CD4-positive, alpha-beta T cell treated with Interleukin-15 for 4 hours (primary cell): ENCODE measurements at places on chromosomes 3 and 15.

DNA sequence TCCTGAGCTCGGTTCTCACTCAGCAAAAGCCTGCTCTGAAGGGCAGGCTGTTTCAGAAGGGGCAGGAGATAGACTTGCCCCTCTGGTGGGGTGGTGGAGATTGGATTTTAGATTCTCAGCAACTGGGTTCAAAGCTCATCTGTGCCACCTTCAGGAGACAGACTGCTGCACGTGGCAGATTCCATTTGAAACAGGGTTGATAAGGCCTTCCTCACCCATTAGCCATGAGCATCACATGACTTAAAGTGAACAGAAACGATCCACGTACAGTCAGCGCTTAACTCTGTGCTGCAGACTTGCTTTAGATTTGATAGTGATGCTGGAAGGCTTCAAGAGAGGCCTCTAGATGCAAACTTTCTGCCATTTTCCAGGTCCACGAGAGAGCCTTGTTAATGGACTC is 35.0 kb upstream of the MGLL start:
- DNase-seq = no peak

DNA sequence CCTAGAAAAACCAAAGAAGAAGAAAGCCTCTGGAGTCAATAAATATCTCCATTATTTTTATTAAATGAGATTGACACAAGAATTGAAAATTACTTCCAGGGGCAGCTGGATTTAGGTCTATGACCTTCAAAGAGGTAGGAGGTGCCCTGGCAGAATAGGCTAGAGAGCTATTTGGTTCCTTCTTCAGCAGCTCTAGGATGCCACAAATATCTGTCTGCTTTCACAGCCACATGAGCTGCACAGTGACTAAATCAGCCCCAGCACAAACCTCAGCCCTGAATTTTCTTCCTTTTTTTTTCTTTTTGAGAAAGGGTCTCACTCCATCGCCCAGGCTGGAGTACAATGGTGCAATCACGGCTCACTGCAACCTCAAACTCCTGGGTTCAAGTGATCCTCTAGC is 223.5 kb downstream of the ABHD5 start:
- DNase-seq = no peak

DNA sequence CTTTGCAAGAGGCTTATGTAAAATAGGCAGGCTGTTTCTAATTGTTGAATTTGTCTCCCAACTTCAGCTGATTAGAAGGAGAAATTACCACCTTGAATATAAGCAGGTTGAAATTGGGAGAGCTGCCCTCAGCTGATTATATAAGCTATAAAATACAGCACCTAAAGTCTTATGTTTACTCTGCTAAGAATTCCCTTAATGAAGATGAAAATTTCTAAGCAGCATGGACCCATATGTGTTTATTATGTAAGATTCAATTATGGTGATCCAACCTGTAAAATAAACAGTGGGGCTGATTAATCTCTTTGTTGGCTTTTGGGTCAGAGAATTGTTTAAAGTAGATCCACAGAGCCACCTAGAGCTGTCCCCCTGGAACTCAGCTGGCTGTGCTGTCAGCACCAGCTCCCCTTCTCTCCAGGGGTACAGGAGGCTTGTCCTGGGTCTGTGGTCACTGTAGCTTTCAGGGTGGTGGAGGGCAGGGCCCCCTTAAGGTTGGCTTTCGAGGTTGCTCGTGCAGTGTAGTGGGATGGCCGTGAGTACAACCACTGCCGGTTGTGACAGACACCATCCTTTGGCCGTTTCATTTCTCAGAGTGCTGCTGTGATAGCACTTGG is 9.5 kb downstream of the SLCO3A1 start:
- no peak for DNase-seq

DNA sequence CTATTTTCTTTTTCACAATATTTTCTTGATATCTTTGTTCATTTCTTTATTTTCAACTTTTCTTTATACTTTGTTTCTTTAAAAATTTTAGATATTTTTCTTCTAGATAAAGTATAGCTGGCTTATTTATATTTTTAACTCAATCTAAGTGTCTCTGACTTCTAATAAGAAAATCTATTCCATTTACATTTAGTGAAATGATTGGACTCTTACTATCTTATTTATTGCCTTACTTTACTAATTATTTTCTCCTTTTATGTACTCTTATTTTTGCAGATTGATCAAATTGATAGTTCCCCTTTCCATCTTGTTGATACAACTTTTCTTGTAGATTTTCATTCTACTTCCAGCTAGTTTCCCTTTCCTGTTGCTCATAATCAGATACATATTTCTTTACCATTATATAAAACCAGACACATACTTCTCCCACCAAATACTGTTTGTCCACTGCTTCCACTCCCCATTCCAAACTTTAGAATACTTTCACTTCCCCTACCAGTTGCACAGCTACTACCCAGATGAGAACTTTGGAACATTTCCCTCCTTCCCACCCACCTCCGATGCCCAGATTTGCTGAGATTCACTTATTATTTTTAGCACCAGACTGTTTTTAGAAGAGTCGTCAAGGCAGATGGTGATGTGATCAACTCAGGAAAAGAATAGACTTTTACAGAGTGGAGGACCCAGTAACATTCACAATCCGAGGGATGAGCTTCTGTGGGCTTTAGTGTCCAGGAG is 151.5 kb downstream of the LIPC start:
- no peak for DNase-seq

DNA sequence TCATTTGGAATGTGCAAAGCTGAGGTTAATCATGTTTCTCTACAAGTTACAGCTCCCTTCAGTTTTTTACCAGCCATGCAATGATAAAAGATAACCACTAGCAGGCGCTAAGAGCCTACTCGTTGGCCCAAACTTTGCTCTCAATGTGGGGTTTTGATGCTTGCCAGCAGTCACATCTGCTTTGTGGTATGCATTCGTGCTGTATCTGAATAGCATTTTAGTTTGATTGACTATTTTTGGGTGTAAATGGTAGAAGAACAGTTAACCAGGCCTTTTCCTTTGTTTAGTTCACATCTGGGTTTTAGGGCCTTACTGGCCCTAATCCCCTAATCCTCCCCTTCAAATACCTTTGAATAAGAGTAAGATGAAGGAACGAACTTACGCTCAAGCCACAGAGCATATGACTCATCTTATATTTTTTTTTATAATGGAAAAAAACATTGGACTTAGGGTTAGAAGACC is 4.4 kb upstream of the CLDN11 start:
- peak; percentile 51 for DNase-seq

DNA sequence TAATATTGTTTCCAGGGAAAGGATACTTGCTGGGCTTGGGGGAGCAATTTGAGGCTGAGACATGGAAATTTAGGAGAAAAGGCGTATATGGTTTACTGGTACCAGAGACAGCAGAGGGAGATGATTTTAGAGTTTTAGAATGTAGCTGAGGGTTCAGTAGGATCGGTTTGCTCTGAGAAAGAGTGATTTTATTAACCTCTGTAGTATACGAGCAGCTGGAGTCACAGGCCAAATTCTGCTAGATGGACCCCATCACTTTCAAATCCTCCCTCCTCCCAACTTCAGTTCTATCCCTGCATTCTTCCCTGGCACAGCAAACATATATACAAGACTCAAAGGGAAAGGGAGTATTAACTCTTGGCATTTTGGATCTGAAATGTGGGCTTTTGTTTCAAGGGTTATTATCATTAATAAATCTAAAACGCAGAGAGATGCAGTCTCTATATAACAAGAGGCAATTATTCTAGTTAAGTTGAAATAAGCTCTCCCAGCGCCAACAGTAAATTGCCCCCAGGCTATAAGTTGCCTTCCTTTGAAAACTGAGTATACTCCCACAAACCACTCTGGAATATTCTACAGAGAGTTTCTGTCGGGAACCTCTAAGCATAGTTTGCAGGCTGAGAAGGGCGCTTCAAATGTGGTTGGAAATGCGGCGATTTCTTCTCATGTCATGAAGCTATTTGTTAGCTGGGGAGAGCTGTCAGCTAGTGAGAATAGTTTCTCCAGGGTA is 5.4 kb downstream of the CRABP1 start:
- no peak for DNase-seq

- no peak for DNase-seq
These were observed 15.8 kb downstream of the GRIP2 start for GRCh38 chr3:14524311-14524711.

DNA sequence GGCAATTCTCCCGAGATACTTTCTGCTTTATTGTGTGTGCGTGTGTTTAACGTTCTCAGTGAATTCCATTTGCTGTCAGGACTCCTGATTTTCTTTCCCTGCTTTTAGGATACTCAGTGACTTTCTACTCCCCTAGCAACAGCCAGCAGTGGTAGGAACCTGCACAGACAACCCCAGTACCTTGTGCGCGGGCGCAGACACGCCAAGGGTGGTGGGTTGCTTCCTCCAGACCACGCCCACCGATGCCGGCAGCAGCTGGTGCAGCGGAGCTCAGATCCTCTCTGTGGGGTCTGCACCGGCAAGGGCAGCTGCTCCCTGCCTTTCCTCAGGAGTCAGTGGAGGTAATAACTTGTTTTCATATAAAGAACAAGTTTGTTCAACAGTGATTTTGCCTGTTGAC is 225.1 kb upstream of the NDN start:
- DNase-seq = no peak

- no peak for DNase-seq
These were observed 32.9 kb downstream of the PLCH1 start for GRCh38 chr3:155712008-155712407.

DNA sequence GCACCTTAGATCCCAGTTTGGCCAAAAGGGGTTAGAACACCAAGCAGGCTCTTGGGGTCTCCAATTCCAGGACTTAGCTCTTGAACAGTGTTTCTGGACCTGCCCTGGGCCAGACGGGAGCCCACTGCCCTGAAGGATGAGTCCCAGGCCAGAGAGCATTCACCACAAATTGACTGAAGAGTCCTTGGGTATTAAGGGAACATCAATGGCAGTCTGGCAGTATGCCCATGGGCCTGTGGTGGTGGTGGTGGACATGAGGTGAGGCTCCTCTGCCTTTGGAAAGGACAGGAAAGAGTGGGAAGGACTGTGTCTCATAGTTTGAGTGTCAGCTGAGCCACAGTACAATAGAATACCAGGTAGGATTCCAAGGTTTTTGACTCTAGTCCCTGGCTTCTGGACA is 960.0 kb downstream of the DIPK2A start:
- no peak for DNase-seq

GRCh38 chr15:58314593-58315216 is 117.1 kb upstream of the LIPC start:
- DNase-seq = peak; percentile 15

DNA sequence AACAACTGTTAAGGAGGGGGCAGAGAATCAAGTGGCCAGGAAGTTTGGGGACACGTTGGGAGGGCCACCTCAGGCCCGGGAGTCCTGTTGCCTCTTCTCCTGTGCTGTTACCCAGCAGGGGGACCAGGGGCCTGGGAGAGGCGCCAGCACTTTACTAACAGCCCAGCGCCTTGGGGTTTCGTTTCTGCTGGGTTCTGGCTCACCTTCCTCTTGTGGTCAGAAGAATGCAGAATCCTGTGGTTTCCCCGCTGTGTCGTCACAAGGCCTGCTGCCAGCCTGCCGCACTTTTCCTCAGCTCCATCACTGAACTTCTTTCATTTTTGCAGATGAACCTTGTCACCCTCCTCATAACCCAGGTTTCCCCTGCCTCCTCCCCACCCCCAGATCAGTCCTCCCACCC is 67.7 kb downstream of the SLC30A4 start:
- peak; percentile 72 for DNase-seq
